ENCODE measurements at places on chromosomes 13 and 19.

DNA sequence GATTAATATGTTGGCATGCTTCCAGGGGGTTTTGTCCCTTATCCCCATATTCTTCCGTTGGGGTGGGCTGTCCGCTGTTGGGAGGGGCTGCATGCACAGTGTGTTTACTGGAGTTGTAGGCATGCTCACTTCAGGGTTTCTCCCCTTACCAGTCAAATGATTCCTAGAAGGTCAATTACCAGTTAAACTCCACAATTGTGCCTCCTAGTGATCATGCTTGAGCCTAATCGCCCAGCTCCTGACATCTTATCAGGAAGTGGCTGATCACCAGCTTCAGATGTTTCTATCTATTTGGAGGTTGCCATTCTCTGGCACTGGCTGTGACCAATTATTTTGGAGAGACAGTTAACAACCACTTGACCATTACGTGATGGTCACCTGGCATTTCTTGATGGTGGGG lies 1090.0 kb downstream of the SLITRK5 start:
- no peak for DNase-seq

GRCh38 chr13:46893221-46893740 lies 3.6 kb downstream of the HTR2A start:
- no peak for DNase-seq

GRCh38 chr19:41434450-41434849 lies 5.3 kb downstream of the DMAC2 start:
- DNase-seq: no peak

DNA sequence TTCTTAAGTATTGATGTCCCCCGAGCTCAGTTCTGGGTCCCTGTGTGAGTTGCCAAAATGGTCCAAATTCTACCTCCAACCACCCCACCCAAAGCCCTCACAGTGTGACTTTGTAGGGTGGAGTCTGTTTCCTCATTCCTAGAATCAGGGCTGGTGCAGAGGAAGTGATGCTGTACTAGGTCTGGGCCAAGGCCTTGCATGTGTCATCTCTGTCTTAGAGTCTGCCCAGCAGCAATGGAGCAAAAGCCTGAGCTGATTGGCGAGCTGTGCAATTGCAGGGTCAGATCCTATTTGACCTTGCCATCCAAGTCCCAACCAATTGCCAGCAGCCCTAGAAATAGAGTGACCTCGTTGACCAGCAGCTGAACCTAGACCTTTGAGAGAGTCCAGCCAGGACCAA lies 97.0 kb upstream of the ANKRD10 start:
- DNase-seq: no peak

DNA sequence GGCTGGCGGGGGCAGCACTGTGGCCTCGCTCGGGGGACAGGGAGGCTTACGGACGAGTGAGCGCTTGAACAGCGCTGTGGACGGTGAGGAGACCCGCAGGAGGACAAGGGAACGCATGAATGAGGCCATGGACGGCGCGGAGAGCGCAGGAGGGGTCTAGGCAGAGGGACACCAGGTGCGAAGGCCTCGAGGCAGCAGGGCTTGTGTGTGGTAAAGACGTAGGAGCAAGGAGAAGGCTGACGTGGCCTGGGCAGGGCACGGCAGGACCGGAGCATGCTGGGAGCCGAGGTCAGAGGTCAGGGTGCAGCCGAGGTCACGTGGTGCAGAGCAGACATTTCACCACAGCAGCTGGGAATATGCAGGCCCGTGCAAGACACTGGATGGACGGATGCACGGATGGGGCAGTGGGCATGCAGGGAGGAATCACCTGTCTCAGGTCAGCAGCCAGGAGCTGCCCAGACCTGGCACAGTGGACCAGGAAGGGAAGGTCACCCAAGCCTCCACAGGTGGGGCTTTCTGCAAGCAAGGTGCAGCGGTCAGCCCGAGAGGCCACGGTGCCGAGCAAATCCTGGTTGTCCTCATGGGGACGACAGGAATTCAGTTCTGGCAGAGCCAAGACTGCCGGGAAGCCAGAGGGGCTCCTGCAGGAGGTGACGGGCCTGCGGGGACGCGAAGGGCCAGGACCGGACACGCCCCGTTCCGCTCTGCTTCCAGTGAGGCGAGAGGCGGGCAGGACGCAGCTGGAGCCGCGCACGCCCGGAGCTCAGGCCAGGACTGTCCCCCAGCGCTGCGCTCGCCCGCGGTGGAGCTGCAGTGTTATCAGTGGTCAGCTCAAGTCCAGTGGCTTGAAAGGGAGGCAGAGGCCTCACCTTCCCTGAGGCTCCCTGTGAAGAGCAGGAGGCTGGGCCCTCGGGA lies 72.2 kb downstream of the RASA3 start:
- DNase-seq: no peak

DNA sequence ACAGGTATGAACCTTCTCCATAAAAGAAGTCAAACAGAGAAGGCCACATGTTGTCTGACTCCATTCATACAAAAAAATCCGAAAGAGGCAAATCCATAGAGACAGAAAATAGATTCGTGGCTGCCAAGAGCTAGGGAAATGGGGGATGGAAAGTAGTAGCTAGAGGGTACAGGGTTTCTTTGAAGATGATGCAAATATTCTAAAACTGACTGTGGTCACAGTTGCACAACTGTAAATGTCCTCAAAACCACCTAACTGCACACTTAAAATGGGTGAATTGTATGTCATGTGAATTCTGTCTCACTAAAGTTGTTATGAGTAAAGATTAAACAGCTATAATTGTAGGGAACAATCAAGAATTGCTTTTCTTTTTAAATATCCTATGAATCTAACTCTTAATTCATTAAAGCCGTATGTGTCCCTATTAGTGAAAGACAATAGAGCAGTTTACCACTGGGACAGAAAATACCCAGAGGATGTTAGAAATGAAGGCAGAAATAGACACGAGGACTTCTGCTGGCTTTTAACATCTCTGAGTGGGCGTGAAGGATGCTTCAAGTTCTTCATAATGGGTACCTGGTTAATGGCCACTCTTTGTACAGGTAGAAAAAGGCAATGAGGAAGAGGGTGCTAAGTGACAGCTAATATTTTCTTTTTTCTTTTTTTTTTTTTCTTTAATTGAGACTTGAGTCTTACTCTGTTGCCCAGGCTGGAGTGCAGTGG lies 21.2 kb downstream of the INSR start:
- DNase-seq: no peak

DNA sequence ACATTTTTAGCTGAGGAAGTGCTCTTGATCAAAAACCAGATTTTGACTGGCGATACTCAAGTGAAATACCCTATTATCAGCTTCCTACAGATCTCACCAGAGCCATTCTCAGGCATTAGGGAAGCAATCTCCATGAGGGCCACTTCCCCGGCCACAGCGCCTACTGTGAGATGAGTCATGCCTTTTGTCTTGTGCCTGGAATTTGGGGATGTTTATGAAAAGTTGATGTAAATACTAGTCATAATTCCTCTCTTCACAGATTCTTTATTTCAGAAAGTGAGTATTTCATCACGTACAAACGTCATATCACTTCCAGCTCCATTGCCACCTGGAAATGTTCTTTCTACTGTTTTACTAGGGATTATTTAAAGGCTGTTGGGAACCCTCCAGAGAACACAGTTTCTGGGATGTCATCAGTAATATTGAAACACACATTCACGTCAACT lies 25.3 kb upstream of the SLC46A3 start:
- DNase-seq: no peak

GRCh38 chr13:80654638-80655249 lies 313.8 kb upstream of the SPRY2 start:
- no peak for DNase-seq

DNA sequence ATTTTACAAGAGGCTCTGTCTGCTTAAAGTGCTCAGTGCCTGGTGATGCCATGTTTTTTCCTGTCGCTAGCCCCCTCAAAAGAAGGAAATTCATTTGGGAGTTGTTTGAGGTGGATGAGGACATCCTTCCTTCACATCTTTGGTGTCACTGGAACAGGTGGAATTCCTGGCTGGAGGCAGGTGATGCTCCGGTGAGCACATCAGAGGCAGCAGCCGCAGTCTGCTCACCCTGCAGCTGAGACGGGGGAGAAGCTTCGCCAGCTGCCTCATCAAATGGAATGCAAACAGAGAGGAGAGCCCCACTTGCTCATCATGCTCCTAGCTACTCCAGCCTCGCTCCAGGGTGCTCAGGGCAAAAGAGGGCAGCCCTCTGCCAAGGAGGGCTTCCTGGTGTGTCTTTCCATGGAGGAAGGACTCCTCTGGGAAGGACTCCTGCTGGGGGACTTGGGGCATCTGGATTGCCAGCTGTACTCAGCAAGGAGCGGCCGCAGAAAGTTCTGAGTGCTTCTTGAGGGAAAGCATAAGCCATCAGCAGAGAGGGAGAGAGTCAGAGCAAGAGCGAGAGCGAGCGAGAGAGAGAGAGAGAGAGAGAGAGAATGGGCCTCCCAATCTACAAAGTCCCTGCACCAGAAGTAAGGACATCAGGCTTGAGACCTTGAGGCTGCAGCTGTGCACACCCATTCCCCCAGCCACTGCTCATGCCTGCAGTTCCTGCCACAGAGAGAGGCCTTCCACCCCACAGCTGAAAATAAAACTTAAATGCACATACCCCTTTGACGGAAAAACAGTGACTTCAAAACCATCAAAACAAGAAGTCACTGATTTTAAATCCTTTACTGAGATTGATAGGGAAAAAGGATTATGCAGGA lies 74.3 kb upstream of the UBL3 start:
- no peak for DNase-seq

GRCh38 chr13:57740719-57741118 lies 109.2 kb downstream of the PCDH17 start:
- no peak for DNase-seq

DNA sequence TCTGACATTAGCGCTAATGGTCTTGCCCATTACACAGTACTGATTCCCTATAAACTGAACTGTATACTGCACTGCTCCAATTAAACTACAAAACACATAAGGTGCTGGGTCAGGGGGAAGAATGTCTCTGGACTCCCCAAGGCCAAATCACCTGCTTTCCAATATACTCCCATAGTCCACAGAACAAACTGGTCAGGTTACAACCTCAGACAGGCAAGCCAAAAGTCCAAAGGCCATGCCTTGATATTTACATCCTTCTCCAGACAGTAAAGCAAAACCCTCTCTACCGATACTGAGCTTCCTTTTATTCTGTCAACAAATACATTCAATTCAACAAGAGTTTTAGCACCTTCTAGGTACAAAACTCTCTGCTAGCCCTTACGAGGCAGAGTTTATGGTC lies 8.9 kb downstream of the ZNF541 start:
- DNase-seq: no peak

GRCh38 chr19:35249146-35249847 lies 495 bp downstream of the LSR start:
- no peak for DNase-seq
